ENCODE measurements at places on chromosomes 3 and 15.

DNA sequence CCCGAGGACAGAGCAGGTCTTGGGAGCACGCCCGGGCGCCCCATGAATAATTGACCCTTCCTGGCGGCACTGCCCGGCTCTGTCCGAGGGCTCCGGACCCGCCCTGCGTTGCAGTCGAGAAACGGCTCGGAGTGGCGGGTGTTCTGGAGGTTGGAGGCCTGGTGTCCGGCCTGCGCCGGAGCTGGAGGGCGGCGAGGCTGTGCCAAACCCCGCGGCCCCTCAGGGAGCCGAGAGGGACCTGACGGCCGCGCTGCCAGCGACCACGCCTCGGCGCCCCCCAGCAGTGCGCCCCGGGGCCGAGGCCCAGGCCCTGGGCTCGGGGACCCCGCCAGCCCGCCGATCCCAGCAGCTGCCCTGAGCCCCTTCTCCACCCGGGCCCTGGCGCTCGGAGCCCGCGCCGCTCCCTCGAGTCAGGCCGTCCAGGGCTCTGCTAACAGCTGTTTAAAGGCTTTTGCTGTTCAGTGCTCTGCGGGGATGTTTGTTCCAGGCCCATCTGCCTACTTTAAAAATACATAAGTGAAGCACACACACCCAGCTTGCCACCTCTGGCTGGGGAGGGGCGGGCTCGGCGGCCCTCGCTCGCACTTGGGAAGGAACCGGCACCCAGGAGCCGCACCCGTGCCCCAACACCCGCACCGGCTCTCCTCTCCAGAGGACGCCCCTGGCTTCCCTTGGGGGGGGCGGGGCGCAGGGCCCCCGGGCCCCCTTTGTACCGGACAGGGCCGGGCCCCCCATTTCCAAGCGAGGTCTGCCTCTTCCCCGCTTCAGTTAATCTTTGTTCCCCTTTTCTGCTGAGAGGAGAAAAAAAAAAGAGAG, 730 bp upstream of the ZNF710 start:
- DNase-seq: no peak

GRCh38 chr3:31341130-31341529, 191.6 kb upstream of the STT3B start:
- DNase-seq: no peak

DNA sequence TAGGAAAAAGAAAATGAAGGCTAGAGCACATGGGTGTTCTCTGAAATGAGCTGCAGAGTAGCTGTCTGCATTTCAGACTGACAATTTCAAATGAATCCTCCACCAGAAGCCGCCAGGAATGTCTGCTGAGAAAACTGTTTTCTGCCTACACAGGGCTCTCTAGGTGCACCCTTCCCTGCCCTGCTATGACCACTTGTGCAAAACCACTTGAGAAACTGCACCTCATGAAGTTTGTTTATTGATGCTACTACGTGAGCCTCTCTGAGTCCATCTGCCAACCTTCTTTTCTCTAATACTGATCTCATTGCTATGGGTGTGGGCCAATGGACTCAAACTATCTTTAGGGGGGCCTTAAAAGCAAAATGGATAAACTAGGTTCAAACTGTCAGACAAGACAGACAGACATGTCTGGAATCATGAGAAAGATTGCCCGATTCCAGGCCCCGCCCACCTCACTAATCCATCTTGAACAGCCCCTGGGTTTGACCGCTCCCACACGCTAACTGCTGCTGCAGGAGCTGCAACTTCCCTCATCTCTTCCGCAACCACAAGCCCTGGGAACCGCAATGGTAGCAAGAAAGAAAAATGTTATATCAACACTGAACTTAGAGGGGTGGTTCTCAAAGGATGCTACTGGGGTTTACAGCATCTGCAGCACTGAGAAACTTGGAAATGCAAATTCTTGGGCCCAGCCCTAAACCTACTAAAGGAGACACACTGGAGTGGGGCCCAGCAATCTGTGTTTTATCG, 9.0 kb upstream of the CD47 start:
- DNase-seq: no peak

GRCh38 chr3:49689046-49689907, at the start of the genes MST1 and RNF123:
Gene MST1 (minus strand): TSS chr3:49689474. CDS start chr3:49688691, 783 bp downstream.
Gene RNF123 (plus strand): TSS chr3:49689557. CDS start chr3:49691166, 1,609 bp downstream.
- DNase-seq: peak; percentile 51

DNA sequence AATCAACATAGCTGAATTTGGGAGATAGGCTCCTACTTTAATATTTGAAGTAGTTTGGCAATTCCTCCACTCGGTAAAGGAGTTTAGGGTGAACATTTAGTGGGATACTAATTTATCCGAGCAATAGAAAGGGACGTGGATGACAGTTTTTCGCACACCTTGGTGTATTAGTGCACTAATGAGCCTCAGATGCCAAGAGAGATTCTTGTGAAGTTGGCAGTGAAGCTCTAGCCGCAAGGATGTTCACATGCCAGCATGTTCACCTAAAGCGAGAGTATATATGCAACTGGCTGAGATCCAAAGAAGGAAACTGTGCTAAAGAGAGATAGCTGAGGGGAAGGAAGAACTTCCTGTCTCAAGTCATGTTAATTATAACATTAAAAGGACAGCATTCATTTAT, 58.5 kb downstream of the TGFBR2 start:
- no peak for DNase-seq

GRCh38 chr3:52446631-52447511, 2.0 kb upstream of the SEMA3G start:
- no peak for DNase-seq

DNA sequence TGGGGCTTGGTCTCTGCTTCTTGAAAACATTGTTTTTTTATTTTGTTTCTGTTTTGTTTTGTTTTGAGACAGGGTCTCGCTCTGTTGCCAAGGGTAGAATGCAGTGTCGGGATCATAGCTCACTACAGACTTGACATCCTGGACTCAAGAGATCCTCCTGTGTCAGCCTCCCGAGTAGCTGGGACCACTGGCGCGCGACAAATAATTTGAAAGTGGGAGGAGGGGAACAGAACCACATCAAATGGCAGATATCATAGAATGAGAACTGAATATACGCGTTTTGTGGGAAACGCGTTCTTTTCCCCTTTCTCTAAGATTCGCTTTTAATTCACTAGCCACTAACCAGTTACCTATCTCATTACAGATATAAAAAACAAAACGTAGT, 641 bp upstream of the VPS13C start:
- DNase-seq: no peak

GRCh38 chr3:128590948-128591347, 59.7 kb downstream of the RPN1 start:
- DNase-seq: no peak

GRCh38 chr3:102691507-102691906, 256.7 kb downstream of the ZPLD1 start:
- DNase-seq: no peak

DNA sequence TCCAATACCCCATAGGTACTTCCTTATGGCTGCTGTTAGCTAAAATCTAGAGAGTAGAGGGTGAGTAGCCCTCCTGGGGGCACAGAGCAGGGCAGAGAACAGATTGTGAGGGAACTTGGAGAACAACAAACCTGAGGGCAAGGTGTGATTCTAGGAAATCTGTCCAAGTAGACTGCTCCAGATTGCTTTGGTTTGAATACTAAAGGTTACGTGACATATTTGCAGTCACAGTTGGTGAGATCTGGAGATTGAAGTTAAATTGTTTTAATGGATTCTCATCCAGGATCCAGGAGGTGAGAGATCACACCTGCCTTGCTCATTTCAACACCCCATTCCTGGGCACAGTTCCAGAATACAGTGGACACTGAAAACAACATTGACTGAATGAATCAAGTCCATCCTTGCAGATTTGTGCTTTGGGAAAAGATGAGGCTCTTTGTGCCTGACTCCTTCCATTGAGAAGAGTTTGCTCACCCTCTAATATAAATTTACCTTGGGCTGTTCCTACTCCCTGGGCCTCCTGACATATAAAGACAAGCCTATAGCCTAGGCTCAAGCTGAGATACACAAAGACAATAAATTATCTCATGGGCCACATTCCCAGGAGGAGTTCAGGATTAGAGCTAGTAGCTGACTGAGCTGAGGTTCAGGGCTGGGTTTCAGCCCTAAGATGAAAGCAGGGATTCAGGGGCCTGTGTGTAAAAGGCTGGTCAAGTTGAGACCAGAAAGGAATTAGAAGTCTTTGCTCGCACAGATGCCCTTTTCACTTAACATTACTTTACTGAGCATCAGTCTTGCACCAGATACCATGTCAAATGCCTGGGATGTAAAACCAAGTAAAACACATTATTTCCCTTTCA, 400.9 kb upstream of the MCTP2 start:
- no peak for DNase-seq

- no peak for DNase-seq
Observed at GRCh38 chr3:42901073-42901415, 4.9 kb upstream of the ZNF662 start.

GRCh38 chr3:73787620-73788019, 162.9 kb upstream of the PDZRN3 start:
- DNase-seq: no peak

DNA sequence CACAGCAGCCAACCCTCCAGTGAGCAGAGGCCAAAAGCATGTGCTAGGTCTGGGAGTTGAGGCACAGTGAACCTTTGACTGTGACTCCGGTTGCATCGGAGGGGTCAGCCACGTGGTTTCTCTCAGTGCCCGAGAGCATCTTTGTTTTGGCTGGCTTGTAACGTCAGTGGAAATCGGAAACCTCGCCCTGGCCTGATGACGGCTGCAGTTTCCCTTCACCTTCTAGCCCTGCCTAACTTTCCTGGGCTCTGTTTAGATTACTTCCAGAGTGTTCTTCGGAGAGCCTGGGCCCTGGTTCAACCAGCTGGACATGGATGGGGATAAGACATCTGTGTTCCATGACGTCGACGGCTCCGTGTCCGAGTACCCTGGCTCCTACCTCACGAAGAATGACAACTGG, 56.6 kb downstream of the MESD start:
- no peak for DNase-seq
